Stimulated activated CD8-positive, alpha-beta memory T cell treated with anti-CD3 and anti-CD28 coated beads, Interleukin-7, amount 100 ng/mL, for 4 hours (primary cell): ENCODE measurements at places on chromosomes 11 and 22.
A peak's percentile ranks its signal among the peaks of the same experiment; 100 is the strongest.

GRCh38 chr11:33062137-33062536 lies 22.8 kb downstream of the TCP11L1 start:
- no peak for DNase-seq

DNA sequence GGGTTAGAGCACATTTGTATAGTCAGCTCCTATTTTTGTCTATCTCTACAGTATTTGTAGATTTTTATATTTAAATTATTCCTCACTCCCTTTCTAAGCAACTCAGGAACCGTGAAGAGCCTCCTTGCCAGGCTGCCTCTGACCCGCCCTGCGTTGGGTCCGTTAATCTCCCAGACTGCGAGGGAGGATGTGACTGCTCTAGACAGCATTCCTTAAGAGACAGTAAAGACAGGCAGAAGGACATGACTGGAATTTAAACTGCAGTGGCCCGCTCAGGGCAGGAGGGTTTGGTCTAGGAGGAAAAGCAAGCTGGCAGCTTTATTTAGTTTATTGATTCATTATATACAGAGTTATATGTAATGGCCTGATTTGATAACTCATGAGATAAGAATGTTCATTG lies 413.7 kb downstream of the TMEM135 start:
- no peak for DNase-seq

- no peak for DNase-seq
These were observed 37.4 kb downstream of the CSRP3 start for GRCh38 chr11:19164230-19164855.

DNA sequence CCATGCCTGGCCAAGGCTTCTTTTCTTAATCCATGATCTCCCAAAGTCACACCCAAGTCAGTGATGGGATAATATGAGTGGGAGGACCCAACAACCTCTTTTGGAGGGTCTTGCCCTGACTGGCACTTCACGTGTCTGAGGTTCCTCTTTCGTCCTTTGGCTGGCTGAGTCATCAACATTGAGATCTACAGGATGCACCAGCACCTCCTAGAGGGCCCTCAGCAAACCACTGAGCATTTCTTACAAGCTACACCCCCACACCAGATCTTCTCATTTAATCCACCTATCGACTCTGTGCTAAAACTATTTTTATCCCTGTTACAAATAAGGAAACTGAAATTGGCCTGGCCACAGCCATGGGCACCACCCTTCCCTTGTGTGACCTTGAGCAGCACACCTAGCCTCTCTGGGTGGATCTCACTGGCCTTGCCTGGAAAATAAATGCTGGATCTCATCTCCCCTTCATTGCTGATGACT lies 63.4 kb downstream of the FLI1 start:
- peak; percentile 59 for DNase-seq

- no peak for DNase-seq
These were observed 3.4 kb upstream of the PTPN5 start for GRCh38 chr11:18794956-18795355.

GRCh38 chr11:17563231-17563646 lies 16.2 kb downstream of the OTOG start:
- no peak for DNase-seq

- DNase-seq, result no peak
These were observed 188.9 kb downstream of the BRD1 start for GRCh38 chr22:49638788-49639187.

DNA sequence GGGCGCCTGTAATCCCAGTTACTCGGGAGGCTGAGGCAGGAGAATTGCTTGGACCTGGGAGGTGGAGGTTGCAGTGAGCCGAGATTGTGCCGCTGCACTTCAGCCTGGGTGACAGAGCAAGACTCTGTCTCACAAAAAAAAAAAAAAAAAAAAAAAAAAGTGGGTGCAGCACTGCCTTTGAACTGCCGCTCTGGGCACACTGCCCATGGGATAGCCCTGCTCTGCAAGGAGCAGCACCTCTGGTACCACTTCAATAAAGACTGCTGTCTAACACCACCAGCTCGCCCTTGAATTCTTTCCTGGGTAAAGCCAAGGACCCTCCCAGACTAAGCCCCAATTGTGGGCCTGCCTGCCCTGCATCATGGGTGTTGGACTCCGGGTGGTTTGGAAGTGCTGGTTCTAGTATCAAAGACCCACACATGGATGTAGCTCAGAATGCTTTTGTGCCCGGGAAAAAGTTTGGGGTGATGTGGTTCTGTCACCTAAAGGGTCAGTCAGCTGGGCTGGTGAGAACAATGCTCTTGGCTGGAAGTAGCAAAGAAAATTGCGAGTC lies 444.3 kb downstream of the TBC1D22A start:
- no peak for DNase-seq

DNA sequence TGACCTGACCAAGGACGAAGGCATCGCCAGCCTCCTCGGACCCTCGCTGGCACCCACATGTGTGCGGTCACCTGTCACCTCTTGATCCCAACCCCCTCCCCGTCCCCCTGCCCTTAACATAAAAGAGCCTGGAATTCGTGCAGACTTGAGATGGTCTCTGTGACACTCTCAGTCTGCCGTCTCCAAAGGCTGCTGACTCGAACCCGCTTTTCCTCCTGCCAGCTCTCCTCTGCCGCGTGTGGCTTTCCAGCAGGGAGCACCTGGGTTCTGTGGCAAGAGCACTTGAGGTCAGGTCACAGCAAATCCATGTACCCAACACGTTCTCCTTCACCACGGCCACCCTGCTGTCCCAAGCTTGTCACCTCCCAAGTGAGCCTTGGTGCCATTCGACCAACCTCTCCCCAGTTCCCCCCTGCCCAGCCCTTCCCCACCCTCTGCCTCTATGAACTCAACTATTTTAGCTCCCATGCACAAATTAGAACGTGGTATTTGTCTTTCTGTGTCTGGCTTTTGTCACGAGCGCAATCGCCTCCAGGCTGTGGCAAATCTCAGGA lies 207.6 kb downstream of the BRD1 start:
- DNase-seq, result no peak

DNA sequence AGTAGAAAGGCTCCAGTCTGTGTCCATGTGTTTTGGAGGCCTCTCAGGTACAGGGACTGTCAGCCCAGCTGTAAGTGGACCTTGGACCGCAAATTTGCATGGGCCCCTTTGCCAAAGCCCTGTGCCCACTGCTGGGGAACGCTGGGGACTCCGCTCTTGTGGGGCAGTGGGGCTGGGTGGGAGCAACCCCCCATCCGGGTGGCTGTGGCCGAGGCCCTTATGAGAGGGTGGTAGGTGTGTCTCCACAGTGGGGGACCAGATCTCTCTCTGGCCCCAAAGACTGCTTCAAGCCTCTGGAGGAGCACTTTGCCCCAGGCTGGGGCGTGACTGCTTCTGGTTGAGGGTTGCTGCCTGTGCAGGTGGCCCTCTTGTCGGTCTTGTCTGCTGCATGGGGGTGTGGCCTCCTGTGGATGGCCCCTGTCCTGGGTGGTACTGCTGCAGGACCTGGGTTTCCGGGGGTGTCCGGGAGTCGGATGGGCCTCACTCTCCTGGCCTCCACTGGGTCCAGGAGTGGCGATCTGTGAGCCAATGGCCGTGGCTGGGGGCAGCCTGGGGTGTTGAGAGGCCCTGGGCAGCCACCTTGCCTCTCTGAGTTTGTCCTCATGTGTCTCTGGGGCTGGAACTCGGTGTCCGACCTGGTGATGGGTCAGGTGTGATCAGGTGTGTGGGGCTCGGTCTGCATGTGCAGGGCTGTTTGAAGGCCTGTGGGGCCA lies 15.9 kb downstream of the KCNQ1 start:
- DNase-seq, result no peak

GRCh38 chr11:7572001-7572712 lies 58.4 kb downstream of the PPFIBP2 start:
- DNase-seq, result no peak

- DNase-seq, result no peak
These were observed 18.0 kb upstream of the HORMAD2 start for GRCh38 chr22:30062259-30062658.

GRCh38 chr22:47570300-47570685 lies 807.8 kb downstream of the TBC1D22A start:
- no peak for DNase-seq

- DNase-seq, result peak; percentile 43
These were observed 11.4 kb downstream of the PACS1 start for GRCh38 chr11:66081505-66081904.

DNA sequence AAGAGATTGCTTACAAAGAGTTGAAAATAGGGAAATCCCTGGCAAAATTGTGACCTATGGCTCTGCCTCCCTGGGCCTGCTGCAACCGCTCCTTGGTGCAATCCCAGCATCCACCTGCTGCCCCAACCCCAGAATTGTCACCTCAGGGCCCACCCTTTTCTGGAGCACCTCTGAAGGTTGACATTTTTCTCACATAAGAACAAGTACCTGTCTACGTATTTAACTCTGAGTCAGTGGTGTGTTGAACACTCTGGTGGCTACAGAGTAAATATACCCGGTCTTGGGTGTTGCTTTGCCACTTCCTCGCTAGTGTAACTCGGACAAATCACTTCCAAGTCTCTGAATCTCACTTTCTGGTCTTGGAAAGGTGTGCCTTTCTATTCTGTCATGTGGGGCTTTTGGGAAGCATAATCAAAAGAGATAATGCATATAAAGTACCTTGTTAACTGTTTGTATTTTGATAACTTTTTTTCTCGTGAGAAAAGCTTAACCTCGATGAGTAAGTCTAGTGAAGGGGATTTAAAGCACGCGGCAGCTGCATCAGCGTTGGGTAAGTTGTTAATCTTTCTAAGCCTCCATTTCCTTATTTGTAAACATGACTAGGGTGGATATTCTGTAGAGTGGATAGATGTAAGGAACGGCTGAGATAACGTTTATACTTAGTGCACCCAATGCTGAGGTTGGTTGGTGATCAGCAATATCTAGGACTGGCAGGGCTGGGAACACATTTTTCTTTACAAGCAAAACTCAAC lies 881.2 kb downstream of the OPCML start:
- DNase-seq, result no peak

DNA sequence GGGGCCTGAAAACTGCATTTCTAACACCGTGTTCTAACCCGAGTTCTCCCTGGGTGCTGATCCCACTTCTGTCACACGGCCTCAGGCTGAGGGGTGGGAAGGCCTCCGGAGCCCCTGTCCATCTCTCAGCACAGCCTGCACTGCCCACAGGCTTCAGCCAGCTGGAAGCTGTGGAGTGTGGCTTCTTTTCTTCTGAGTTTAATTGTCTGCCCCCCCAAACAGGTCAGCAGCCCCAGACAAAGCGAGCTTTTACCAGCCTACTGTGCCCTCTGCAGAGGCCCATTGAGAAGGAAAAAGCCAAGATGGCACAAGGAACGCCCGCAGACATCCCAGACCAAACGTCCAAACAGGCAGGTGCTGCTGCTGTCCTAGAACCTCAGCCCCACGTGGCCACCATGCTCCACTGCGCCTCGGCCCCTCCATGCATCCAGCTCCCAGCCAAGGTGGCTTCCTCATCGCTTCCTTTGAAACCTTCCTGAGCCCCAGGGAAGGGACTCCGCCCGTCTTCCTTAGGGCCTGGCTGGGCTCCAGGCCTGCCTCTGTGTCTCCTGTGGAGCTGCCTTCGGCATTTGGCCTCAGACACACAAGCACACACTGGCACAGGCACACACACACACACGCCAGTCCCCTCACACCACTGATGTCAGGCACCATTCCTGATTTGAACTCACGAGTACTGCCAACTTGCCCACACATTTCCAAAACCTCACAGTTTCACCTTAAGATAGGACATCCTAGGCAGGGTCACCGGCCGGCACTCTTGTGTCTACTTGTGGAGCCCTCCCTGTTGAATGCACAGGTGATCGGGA lies 1.7 kb downstream of the MOB2 start:
- no peak for DNase-seq

DNA sequence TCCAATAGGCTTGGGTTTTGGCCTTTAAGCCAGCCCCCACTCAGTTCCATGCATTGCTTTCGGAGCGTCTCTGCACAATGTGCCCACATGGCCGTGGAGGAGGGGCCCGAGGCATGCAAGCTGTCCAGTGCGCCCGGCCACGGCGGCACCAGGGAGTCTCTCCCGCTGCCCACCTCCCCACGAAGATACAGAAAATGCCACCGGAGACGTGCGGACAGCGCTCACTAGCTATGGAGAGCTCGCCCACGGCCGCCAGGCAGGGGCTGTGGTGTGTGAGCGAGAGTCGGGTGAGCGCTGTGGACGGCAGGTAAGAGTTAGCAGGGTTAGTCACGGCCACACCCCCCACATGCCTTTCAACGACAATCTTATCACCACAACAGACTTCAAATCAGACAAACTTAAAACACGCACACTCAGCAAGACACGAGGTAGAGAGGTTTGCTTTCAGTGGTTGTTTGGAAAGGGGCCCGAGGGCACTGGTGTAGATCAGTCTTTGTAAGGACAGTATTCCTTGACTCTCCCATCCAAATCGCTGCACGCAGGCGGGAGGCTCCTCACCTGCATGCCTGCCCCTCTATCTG lies 18.7 kb upstream of the BID start:
- DNase-seq, result no peak

DNA sequence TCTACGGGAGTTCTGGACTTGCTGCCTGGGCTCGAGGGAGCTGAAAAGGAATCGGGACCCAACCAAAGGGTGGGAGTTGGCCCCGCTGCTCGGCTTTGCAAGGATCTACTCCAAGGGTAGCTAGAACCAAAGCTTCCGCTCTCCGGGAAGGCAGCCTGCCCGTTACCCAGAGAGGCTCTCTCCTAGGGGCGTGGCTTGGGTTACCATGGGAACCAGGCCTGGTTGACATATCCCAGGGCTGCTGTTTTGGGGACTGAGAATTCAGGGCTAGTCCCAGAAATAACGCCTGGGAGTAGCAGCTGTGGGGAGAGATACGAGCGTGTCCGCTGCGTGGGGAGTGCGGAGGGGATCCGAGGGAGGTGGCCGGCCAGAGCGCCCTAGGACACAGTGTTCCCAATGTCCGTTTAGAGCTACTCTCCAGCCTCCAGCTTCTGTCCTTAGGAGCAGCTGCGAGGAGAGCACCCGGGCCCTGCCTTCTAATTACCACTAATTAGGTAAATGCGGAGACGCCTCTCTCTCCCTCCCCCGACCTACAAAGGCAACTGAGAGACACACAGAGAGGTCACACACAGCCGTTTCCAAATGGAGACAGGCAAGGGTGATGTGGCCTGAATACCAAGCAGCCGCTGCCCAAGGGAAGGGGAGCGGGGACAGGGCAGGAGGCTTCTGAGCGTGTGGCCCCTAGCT lies 141.6 kb upstream of the CADM1 start:
- no peak for DNase-seq

GRCh38 chr22:42581762-42582716 lies 28.3 kb downstream of the SERHL2 start:
- DNase-seq, result peak; percentile 81

DNA sequence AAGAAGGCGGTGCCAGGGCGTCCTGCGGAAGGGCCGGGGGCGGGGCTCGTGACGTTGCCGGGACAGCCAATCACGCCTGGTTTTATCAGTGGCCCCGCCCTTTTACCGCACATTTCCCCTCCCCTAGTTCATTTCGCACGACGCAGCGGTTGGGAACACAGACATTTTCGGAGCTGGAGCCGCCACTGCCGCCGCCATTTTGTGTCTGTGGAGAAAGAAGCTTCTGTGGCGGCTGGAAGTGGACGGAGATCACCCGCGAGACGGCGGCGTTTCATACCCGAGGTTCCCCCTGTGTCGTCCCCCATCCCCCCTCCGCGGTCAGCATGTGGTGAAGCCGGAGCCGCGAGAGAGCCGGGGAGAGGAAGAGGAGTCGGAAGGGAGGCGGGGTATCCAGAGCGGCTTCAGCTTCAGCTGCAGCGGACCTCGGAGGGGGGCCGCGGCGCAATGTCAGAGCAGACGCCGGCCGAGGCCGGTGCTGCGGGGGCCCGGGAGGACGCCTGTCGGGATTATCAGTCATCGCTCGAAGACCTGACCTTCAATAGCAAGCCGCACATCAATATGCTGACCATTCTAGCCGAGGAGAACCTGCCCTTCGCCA lies at the start of gene PCF11:
PCF11 (plus strand) TSS at position 136 of the 598 bp plus-strand sequence; CDS start at position 445, 309 bp downstream.
- DNase-seq, result no peak

- peak; percentile 32 for DNase-seq
These were observed 754 bp downstream of the NUP50 start for GRCh38 chr22:45164270-45165088.
